ENCODE measurements at places on chromosomes 5 and 9.

DNA sequence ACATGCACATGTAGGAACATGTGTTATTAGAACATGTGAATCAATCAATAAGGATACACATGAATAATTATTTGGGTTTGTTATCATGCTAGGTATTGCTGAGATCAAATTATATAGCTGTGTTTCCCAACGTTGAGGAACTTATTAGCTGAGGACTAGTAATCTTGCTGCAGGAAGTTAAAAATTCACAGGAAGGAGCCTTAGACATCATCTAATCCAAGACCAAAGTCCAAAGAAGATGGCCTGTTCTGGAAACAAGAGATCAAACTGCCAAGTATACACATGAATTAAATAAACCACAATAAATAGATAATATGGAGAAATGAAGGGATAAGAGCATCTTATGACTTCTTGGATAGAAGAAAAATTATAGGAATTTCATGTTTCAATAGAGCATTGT lies 19.9 kb downstream of the POU5F2 start:
- no peak for DNase-seq

DNA sequence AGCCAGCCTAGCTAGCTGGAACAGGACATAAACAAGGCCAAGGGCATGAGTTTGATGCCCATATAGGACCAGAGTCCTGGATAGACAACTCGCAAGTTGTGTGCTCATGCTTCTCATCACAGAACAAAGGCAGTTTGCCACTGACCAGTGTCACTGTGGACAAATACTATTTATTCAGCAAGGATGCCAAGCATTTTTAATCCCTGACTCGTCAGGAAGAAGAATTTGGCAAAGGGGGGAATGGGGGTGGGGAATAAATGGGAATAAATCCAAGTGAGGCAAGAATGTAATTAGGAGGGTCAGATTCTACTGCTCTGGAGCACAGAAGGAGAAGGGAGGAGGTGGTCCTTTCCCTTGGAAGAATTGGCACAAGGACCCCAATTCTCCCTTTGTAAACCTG lies 46.8 kb upstream of the ANKRD55 start:
- no peak for DNase-seq

- DNase-seq: no peak
Measured at GRCh38 chr9:98276907-98277469, 21.5 kb upstream of the TBC1D2 start.

DNA sequence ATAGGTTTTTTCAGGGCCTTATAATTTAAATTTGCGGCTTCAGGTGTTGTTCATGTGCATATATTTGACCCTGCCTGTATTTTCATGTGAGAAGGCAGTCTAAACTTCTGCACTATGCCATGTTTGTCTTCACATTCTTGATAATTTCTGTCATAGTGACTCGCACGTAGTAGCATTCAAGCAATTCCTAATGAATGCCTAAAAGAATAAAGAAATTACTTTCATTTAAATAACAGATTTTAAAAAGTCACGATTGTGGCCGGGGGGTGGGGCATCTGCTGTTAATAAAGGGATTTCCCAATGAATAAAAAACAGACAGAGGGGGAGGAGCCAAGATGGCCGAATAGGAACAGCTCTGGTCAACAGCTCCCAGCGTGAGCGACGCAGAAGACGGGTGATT lies 318.0 kb downstream of the ADAMTS6 start:
- no peak for DNase-seq

GRCh38 chr5:132009706-132010405 lies 1.6 kb downstream of the ACSL6 start:
- DNase-seq: no peak

DNA sequence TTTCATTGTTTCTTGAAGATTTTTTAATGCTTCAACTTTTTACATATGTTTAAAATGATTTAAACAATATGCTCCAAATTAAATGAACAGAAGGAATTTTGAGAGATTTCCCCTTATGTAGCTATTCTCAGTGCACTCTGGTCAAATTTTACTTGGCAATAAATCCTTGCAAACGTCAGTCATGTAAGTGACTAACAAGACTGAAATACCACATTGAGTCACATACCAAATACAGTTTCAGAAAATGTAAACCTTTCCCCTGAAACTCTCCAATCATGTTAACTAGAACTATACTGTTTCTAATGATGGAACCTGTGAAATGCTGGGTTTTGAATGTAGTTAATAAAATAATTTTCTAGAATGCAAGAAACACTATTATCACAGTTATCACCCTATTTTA lies 29.6 kb downstream of the SAR1B start:
- no peak for DNase-seq

GRCh38 chr9:73370053-73370452 lies 218.4 kb downstream of the ANXA1 start:
- no peak for DNase-seq

DNA sequence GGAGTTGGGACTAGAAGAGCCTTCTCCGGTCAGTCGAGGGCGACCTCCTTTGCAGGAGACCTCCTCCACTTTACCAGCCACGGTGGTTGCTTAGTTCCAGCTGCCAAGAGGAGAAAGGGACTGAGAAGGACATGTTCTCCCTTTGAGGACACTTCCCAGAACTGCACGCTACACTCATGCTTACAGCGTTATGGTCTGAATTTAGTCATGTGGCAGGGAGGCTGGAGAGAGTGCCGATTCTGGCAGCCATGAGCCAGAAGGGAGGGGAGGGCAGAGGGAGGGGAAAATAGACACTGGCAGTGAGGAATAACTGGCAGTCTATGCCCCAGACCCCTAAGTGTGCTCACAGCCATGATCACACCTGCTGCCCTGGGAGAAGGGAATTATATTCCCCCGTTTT lies 47.8 kb downstream of the TSPAN17 start:
- DNase-seq: no peak

GRCh38 chr5:57488215-57488955 lies 5.8 kb upstream of the ACTBL2 start:
- no peak for DNase-seq

DNA sequence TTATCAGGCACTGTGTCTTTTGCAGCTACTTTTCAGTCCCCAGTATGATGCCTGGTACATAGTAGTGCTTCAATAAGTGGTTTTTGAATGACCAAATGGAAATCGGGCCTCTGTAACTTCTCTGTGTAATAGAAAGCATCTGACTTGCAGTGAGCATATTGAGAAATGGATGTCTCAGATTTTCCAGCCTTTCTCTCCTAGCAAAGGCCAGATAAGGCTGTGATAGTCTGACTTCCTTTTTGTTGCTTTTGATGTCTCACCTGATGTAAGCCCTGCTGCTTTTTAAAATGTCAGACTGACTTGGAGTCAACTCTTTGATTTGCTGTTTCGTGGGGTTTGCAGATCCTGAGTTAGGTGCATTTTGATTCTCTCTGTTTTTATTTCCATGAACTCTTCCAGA lies 590.0 kb upstream of the ZNF608 start:
- no peak for DNase-seq

GRCh38 chr9:20659474-20659967 lies 24.5 kb upstream of the FOCAD start:
- DNase-seq: no peak

DNA sequence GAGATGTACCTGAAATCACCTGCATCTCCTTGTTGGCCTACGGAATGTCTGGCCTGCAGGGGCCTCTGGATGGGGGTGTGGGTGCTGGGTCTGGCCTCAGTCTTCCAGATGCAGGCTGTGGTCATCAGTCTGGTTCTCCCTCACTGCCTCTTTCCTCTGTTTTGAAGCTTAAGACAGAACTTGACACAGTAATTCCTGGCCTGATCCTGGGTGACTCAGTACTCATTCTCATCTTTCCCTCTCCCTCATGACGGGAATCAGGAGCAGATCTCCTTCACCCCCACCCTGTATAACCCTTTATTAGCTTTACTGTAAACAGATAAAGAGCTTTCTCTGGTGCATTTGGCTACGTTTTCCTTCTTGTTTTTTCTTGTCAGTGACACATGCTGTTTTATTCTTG lies 89.3 kb upstream of the ADAMTS16 start:
- DNase-seq: no peak

DNA sequence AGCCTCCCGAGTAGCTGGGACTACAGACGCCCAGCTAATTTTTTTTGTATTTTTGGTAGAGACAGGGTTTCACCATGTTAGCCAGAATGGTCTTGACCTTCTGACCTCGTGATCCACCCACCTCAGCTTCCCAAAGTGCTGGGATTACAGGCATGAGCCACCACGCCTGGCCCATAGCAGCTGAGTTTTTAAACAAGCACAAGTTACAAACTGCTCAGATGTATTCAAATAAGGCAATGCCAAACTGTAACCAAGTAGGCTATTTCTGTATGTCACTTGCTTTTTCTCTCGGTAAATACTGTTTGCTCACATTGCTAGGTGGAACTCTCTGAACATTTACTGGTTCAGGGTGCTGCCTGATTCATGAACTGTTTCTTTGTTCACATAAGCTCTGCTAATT lies 799.3 kb upstream of the NUDT12 start:
- DNase-seq: no peak

DNA sequence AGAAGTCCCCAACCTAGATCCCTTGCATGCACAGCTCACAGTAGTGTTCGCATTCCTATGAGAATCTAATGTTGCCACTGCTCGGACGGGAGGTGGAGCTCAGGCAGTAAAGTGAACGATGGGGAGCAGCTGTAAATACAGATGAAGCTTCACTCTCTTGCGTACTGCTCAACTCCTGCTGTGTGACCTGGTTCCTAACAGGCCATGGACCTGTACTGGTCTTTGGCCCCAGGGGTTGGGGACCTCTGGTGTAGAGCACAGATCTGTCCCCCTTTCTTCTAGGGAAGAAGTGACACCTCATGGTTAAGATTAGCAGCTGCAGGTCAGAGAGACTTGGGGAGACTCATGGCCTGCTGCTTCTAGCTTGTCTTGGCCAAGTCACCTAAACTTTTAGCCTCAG lies 7.1 kb downstream of the ARHGEF28 start:
- DNase-seq: no peak

- no peak for DNase-seq
Measured at GRCh38 chr5:175285261-175285660, 158.7 kb downstream of the DRD1 start.

DNA sequence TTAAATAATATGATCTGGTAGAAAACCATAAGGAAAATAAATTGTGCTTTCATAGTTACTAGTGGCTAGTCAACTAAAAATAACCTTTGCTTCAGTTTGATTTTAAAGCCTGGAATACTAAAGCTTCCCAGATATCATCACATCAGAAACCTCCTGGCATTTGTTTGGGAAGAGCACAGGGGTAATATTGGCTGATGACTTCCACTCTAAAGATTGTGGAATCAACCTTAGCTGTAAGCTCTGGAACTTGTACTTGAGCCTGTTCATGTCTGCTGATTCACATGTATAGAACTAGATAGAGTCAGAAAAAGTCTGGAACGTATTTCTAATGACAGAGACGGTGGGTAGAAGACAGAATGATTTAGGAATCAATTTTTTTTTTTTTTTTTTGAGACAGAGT lies 345.0 kb downstream of the CWC27 start:
- DNase-seq: no peak

DNA sequence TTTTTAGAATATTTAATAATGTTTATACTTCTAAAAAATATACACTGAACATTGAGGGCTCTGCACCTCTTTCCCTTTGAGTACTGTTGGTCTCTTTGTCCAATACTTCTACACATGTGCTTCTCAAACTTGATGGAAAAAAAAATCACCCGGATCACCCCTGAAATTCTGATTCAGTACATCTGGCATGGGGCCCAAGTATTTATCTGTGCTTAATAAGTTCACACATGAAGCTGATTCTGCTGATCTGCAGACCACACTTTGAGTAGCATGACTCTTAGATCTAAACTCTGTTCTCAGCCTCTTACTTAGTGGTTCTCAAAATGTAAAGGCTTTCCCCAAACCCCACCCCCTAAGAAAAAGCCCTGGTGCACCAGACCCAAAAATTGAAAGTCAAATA lies 12.0 kb downstream of the RUSC2 start:
- DNase-seq: no peak

All from midbrain (tissue), 1 donor.